ENCODE measurements at places on chromosomes 7 and 10. TPM values are rescaled to one million over a fixed set of nuclear protein-coding genes. Genes with fewer than 3 reads are reported as not detected.
A peak's percentile ranks its signal among the peaks of the same experiment; 100 is the strongest.

DNA sequence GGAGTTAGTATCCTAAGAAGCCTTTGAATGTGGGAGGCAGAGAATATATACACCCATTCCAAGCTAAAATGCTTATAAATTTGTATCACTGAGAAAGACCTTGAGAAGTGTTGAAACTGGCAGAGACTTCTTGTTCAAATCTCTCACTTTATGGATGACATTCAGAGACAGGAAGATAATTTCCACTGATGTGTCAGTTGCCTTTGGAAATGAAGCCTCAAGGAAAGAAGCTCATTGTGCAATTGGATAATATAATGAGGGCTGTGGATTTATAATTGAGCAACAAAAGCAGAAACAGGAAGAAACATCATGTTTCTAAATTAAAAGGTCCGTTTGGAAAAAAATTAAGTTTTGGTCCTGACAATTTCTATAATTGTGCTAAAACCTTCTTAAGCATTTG, 789.9 kb upstream of the IGFBP3 start:
- DNase-seq: no peak

The CPA4 gene
- total RNA-seq: 0.16 TPM

DNA sequence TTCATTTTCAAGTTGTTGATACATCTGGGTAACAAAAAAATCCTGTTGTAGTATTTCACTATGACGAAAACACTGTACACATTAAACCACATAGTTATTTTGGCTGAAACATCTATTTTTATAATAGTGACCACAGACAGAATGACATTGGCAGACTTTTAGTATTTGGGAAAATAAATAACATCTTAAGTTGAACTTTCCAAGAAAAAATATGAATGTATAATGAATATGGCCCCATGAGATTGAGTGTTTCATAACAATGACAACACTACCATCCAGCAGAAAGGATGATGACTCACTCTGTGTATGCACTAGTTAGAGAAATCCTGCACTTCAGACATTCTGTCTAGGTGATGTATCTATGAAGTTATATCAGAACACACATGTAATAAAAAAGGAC, 118.1 kb downstream of the SEMA3D start:
- DNase-seq: no peak

DNA sequence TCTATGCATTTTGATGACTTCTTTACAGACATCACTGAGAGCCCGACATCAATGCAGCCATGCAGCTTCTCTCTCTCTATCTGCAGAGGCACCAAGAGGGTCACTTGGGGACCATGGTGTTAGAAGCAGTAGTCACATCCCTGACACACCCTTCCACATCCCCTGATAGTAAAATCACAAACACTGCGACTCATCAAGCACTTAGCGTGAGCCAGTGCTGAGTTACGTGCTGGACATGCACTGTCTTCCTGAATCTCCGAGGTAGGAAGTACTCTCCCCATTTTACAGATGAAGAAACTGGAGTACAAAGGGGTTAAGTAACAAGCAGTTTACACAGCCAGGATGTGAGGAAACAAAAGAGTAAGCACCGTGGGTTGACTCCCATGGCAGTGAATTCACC, 109.2 kb downstream of the OSBPL3 start:
- no peak for DNase-seq

- DNase-seq: no peak
These were observed 12.8 kb downstream of the NOD1 start for GRCh38 chr7:30465811-30466180.

DNA sequence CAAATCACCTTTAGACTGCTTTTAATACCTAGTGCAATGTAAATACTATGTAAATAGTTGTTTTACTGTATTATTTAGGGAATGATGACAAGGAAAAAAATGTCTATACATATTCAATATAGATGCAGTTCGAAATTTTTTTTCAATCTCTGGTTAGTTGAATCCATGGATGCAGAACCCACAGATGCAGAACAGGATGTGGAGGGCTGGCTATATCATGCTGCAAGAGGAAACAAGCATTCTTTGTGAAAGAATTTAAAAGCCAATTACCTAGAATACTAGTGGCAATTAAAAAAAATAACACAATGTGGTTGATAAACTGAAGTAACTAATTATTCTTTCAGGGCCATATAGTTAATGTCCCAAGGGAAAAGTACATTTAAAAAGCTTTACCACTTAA, 170.4 kb downstream of the ZNF438 start:
- DNase-seq: no peak

- no peak for DNase-seq
These were observed 3.0 kb upstream of the HOXA1 start for GRCh38 chr7:27098578-27099451.

GRCh38 chr10:113059371-113059780, 109.3 kb downstream of the TCF7L2 start:
- no peak for DNase-seq

DNA sequence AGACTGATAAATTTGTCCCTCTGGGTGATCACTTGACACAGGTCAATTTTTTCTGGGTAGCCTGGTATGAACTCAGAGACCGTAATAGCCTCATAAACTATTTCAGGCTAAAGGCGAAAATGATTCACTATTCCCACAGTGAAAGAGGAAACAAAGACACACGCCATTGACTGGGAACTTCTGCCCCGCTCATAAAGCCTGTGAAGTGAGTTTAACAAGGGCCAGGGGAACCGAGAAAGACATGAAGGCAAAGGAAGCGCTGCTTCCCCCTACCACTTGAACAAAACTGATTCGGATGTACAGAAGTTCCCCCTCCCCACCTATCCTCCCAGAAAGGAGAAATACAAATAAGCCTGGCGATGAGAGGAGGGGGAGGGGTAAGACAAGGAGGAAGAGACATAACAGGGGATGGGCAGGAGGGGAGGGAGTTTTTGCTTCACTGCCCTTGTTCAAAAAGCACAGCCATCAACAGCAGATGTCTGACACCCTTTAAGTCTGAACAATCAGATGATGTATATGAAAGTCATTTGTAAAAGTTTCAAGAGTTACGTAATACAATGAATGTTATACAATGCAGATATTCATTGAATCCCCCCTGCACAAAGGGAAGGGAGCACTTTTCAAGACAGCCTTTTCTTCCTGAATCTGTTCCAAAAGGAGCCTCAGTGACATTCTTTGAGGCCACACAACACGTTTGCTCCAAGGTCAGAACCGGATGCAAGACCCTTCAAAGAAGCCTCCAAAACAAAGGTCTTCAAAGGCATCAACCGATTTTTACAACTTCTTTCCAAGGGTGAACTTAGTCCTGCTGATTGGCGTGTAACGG, 734 bp downstream of the ABCB4 start:
- no peak for DNase-seq

GRCh38 chr7:33744293-33745075, 160.9 kb upstream of the BMPER start:
- no peak for DNase-seq

GRCh38 chr10:126109893-126110292, 213.5 kb downstream of the FANK1 start:
- DNase-seq: no peak

The ANAPC16 gene
- 171 TPM for total RNA-seq

The PRSS37 gene
- total RNA-seq: not detected

GRCh38 chr10:5860066-5860465, 29.6 kb downstream of the ANKRD16 start:
- DNase-seq: no peak

The LRRC18 gene
- total RNA-seq: not detected

DNA sequence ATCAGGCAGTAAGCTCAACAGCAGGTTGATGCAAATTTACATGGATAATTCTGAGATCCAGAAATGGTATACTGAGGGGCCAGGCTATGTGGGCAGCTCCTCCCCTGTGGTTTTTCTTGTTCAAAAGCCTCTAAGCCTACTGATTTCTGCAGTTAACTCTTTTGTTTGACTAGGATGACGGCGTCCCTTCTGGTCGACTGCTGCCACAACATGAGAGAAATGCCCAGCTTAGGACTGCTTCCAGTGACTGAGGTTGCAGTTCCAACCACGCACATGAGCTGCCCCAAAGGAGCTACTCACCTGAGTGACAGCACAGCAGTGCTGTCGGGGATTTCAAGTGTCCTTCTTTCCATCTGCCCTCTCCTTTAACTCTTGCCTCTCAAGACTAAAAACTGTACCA, 973.0 kb upstream of the GHITM start:
- no peak for DNase-seq

DNA sequence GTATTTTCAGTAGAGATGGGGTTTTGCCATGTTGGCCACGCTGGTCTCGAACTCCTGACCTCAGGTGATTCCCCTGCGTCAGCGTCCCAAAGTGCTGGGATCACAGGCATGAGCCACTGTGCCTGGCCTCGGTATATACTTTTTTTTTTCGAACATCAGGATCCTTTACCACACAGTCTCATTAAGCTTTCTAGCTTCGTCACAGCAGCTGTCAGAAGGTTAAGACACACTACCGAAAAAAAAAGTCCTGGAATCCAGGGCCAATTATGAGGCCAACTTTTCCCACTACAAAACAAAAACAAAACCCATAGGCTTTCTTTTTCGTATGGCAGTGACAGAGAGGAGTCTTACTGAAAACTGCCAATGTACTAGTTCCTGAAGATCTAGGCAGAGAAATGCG, 30.7 kb downstream of the ZC3HC1 start:
- no peak for DNase-seq

The CCDC146 gene
- total RNA-seq: 4.3 TPM

The SH2D4B gene
- not detected for total RNA-seq

- no peak for DNase-seq
These were observed 637.4 kb downstream of the REEP3 start for GRCh38 chr10:64158551-64158950.

- DNase-seq: no peak
These were observed 97.7 kb upstream of the FEZF1 start for GRCh38 chr7:122402235-122402634.

DNA sequence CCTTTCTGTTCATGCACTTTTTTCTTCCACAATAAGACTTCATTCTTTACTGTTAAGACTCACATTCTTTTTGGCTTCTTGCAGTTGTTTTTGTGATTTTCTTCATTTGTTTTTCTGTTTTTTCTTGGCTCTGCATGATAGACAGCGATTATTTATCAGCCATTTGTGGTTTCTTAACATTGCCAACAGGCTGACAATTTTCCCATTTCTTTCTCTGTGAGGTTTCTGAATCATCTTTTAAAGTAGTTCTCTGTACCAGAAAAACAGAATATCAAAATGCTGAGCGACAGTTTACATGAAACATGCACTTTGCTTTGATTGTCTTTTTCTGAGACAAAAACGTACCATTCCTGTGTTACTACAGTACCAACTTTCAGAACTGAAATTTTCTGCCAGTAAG, 334.2 kb upstream of the MAGI2 start:
- no peak for DNase-seq

The ZNF727 gene
- total RNA-seq: 1.4 TPM

The GPC2 gene
- total RNA-seq: 0.92 TPM

DNA sequence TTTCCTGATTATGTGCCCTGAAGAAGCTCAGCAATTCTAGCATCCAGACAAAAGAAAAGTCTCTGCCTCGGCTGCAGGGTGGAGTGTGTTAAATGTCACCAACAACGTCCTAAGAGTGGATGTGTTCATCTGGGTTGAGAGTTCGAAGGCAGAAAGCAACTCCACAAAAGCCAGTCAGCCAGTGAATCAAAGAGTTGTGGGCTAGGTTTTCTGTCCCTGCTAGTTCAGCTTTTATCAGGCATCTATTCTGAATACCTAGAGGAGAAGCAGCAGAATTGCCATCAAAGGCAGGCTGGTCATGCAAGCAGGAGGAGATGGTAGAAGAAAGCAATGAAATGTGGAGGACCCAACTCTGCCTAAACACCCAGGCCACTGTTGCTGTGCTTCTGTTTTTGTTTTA, 205.2 kb downstream of the KLF6 start:
- DNase-seq: no peak

- DNase-seq: no peak
These were observed 312.8 kb downstream of the PHTF2 start for GRCh38 chr7:78111386-78111785.

DNA sequence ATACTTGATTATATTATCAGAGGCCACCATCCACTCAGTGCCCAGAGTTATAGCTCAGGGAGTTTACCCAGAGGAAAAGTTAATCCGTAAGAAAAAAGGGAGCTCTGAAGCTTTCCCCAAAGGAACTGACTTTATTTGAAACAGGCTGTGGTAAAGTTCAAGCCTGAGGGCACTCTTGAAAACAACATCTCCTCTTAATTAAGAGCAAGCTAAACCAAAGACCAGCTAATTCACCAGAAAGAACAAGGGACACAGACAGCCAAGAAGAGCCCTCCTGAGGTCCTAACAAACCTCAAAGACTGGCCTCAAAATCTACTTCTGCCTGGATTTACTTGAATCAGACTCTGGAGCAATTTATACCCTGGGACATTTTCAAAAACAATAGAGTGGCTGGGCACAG, 159.6 kb upstream of the CHST15 start:
- no peak for DNase-seq

DNA sequence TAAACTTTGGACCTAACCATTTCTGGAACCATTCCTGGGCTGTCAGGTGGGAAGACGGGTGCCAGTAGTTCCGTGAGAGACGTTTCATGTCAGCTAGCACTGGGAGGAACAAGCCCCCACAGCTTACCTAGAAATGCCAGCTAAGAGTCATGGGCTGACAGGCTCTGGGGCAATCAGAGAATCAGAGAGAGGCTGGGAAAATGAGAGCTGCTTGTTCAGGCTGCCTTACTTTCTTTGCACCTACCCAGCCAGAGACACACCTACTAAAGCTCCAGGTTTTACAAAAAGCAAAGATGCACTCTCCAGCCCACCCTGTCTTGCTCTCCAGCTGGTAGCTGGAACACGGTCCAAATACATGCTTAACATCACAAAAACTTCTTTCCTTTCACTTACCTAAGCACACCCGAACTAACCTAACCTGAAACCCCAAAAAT, 688 bp downstream of the PTN start:
- DNase-seq: no peak

- DNase-seq: peak; percentile 91
These were observed 21.6 kb downstream of the TMEM72 start for GRCh38 chr10:44932517-44933450.

- no peak for DNase-seq
These were observed 16.0 kb downstream of the HIF1AN start for GRCh38 chr10:100551738-100552137.

The HOXA2 gene
- 0.30 TPM for total RNA-seq

- DNase-seq: peak; percentile 72
These were observed 8.8 kb downstream of the DPYSL4 start for GRCh38 chr10:132195366-132196075.

- no peak for DNase-seq
These were observed 42.6 kb upstream of the GSAP start for GRCh38 chr7:77458786-77459185.

DNA sequence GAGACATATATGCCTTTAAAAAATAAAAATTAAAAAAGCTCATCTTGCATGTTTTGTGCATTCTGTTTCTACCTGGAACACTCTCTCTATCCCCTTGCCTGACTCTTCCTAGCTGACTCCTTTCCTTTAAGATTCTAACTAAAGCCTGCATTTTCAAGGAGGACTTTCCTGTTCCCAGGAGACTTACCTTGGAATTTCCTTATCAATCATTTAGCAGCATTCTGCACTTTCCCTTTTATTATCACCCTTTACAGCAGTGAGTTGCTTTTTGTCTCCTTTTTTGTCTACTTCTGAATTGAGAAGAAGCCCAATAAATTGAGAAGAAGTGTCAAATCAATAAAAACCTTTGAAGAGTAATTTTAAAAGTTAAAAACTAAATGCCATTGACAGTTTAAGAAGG, 142.2 kb upstream of the TMEM196 start:
- no peak for DNase-seq

GRCh38 chr10:73218431-73219191, 28.4 kb downstream of the DNAJC9 start:
- DNase-seq: no peak

GRCh38 chr10:61588770-61589211, 73.9 kb upstream of the CABCOCO1 start:
- DNase-seq: no peak

GRCh38 chr7:98213888-98214810, 2.9 kb downstream of the BHLHA15 start:
- peak; percentile 75 for DNase-seq
